Forelimb muscle (tissue), 1 donor: ENCODE measurements at places on chromosomes 5 and 9.

- no peak for DNase-seq
Observed at GRCh38 chr5:136766456-136766855, 401.1 kb upstream of the TRPC7 start.

DNA sequence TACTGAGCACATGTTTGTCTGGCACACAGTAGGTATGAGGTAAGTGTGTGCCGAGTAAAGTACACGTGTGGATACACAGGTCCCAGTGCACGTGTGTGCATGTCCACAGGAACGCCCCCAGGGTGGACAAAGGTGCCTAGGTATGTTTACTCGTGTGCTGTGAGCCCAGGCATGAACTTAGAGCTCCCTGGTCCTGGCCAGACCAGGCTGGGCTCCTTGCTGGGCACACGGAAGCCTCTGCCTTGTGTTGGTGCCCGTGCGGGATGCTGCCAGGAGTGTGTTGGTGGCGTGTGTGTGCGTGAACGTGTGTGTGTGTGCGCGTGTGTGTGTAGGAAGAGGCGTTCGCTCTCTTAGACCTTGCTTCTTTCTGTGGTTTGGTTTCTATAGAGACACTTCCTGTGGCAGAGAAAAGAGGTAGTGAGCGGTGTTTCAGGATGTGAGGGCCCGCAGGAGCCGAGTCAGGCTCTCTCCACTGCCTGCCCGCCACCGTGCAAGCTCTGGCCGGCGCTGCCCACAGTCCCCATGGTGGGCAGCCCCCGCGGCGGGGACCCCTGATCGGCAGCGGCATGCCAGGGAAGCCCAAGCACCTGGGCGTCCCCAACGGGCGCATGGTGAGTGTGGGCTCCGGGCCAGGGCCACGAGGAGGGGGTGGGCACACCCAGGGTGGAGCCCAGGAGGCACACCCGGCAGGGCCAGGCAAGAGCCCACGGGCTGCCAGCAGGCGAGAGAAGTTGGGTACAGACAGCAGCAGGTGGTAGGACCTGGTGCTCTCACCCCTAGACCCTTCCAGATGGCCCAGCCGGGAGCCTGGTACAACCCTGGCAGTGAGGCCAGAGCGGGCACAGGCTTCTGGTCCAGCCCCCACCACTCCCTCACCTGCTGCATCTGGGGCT lies at the start of gene RGS14:
TSS of gene RGS14 (plus strand) at position 466 of the 893 bp plus-strand sequence. CDS start at position 567, 101 bp downstream.
- no peak for DNase-seq

DNA sequence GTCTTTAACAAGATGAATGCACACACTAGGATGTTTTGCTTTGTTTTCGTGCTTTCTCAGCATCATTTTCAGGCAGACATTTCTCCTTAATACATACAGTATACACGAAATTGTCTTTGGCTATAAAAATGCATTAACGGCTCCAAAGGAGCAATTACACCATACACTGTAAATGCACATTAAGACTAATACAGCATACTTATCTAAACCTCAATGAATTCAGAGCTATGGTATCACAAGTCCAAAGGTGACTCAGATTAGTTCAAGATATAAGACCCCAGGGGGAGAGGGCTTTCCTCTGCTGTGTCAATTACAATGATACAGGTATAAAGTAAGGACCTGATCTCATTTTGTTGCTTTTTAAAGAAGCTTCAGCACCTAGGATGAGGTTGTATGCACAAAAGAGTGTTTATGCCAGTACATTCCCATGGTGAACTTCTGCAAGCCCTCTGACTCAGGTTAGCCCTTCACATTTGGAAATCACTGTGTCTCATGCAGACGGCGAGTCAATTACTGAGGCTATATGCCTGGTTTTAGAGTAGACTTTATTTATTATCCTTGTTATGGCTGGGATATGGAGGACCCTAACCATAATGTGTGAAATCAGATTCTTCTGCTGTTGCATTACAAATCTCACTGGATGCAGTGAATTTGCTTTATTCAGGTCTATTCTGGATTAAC lies 233.3 kb downstream of the ZNF608 start:
- DNase-seq, result no peak

DNA sequence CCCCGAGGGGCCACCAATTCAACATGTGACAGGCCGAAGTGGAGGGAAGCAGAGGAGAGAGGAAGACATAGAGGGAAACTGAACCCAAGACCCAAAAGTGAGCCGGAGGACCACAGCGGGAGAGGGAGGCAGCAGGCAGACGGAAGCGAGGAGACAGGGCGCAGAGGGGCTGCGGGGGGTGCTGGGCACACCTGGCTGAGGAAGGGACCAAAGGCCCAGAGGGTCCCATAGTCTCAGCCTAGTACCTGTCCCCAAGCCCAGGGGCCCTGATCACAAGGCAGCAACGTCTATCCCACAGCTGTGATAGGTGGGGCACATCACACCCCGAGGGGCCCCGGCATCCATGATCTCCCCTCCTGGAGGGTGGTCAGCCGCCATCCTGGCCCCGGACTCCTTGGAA lies 7.1 kb upstream of the RALGDS start:
- no peak for DNase-seq

- DNase-seq, result no peak
Observed at GRCh38 chr5:157487358-157487757, 27.3 kb downstream of the NIPAL4 start.

- no peak for DNase-seq
Observed at GRCh38 chr9:92534204-92534603, 1.6 kb downstream of the ECM2 start.

DNA sequence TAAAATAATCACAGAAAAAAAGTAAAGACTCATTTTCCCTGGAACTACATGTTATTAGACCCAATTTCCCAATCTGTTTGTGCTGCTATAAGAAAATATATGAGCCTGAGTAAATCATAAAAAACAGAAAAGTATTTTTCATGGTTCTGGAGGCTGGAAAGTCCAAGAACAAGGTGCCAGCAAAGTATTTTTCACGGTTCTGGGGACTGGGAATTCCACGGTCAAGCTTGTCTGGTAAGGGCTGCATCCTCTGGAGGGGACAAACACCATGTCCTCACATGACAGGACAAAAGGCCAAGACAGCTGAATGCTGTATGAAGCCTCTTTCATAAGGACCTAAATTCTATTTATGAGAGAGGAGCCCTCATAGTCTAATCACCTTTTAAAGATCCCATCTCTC lies 172.3 kb downstream of the PLPPR1 start:
- no peak for DNase-seq

GRCh38 chr5:68010740-68011139 lies 204.8 kb upstream of the PIK3R1 start:
- DNase-seq, result no peak

DNA sequence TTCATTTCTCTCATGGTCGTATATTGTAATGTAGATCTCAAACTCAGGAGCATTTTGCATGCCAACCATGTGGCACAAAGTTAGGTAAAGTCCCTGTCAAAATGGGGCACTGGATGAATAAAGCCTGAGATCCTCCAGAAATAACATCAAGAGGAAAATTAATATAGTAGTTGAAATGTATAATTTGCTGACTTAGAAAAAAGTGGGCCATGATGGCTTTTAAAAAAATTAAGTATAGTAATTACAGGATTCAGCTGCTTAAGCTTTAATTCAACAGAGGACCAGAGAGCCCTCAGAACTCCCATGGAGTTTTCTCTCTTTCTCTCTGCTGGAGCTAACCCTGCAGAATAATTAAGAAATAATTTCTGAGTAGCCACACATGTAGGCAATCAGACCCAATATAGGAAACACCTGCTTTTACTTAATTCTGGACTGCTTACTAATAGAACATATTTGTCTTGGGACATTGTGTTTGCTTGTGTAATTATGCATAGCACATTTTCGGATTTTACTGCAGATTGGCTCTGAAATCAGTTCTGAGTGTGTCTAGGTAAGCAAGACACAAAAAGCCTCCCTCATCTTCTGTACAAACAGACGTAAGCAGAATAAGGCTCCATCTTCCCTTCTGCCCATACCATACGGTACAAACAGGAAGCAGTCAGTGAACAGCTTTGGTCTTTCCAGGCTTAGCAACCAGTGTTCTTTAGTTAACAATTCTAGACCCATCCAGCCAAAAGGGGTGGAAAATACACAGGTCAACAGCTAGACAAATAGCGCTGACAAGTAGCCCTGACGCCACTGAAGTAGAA lies 26.5 kb upstream of the PCSK1 start:
- no peak for DNase-seq

GRCh38 chr9:137114220-137114612 lies 317 bp downstream of the DPP7 start:
- no peak for DNase-seq

DNA sequence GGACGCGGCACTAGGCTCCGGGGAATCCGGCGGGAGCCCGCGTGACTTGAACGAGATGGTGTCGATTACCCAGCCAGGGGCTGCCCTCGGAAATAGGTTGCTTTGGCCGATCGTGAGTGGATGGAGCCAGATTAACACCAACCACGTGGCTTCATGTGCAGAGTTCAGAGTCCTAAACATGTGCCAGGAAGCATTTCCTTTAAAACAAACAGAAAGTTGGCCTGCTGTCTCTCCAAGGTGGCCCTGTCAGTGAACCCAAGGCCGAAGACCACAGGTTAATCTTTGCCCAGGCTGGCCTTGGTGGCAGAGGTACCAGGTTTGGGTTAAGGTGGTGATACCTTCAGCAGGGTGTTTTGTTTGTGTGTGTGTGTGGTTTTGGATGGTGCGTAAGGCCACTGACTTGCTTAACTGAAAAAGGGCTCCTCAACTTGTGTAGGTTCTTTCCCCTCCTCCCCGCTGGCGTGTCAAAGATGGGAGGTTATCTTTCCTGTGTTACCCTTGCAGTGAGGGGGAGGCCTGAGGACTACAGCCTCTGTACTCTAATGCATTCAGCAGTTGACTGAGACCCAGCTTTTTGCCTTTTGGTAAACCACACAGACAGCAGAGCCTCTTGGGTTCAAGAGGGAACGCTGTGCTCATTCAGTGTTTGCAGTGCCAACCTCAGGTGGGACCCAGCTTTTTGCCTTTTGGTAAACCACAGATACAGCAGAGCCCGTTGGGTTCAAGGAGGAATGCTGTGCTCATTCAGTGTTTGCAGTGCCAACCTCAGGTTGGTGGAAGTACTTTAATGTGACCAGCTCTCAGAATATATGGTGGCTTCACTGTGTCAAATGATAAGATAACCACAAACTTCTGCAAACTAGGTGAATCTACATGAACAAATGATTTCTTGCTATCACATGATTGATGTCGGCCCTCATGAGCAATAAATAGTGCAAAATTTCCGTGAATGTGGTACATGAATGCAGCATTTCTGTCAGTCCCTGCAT lies 1.4 kb downstream of the IQGAP2 start:
- no peak for DNase-seq

- DNase-seq, result no peak
Observed at GRCh38 chr9:122900791-122901190, 4.4 kb downstream of the RC3H2 start.

DNA sequence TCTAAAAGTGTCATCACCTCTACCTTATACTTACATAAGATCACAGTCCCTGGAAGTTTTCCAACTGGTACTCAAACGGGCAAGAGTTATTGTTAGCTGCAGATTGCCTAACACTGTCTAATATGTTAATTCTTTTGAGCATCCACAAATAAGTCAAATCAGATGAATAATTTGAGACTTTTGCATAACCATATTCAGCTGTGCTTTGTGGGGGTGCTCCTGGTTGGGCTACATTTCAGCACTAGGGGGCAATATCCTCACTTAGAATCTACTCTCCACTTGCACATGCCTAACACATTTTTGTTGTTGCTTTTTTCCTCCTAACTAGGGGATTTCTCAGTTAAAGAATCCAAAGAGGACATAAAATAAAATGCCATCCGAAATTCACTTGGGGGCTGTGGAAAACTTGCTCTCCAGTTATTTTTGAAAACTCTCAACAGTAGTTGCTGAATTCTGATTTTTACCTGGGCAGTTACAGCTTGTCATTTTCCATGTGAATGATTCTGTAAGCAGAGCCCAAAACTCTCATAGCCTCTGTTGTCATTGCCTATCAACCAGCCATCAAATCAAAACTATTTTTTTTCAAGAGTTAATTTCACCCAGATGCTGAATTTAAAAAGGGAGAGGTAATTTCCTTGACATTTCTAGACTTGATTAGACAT lies 71.5 kb downstream of the TRIM36 start:
- peak; percentile 2 for DNase-seq

DNA sequence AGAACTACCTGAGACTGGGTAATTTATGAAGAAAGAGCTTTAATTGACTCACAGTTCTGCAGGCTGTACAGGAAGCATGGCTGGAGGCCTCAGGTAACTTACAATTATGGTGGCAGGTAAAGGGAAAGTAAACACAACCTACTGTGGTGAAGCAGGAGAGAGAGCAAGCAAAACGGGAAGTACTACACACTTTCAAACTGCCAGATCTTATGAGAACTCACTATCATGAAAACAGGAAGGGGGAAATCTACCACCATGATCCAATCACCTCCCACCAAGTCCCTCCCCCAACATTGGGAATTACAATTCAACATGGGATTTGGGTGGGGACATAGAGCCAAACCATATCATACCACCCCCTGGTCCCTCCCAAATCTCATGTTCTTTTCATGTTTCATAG lies 58.7 kb upstream of the GPR151 start:
- DNase-seq, result no peak

- DNase-seq, result no peak
Observed at GRCh38 chr5:10578869-10579268, 15.0 kb downstream of the ANKRD33B start.

DNA sequence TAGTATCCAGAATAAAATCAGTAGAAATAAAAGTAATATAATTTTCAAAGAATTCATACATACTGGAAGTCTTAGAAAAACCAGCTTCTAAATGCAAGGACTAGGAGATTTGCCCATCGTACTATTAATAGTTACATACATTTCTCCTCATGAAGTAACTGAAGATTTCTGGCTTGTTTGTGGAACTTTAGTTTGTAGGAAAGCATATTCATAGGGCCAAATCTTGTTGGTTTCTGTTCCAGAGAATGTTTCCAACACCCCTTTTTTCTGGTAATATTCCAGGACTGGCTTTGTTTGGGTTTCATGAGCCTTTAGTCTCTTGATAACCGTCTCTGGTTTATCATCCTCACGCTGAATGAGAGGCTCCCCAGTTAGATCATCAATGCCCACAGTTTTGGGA lies 66.3 kb upstream of the TJP2 start:
- DNase-seq, result no peak

DNA sequence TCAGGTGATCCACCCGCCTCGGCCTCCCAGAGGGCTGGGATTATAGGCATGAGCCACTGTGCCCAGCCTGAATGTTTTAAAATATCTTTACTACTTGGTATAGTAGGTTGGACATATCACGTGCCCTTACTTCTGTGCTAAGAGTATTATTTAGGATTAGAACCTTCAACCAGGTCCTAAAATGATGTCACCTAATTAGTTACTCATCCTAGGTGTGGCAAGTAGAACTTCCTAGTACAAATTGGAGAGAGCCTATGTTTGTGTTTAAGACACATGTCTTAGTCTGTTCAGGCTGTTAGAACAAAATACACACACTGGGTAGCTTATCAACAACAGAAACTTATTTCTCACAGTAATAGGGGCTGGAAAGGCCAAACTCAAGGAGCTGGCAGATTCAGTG lies 51.5 kb downstream of the ZFAND5 start:
- no peak for DNase-seq

DNA sequence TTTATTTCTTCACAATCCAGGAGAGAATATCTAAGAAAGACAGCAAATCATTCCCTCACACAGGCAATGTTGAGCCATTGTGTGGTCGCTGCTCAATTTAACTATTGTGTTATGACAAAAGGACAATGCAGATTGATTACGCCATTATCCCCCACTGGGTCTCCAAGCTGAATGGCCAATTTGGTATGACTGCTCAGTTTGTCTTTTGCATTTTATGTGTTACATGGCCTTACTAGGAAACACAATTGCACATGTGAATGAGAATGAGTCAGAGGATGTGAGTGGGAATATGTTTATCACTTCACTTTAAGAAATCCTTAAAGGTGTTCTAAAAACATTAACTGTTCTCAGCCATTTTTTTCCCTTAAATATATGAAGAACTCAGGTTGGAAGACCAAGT lies 108.3 kb downstream of the FAM174A start:
- no peak for DNase-seq
